Fibroblast of the aortic adventitia (primary cell): ENCODE measurements at places on chromosomes 7 and 10.

DNA sequence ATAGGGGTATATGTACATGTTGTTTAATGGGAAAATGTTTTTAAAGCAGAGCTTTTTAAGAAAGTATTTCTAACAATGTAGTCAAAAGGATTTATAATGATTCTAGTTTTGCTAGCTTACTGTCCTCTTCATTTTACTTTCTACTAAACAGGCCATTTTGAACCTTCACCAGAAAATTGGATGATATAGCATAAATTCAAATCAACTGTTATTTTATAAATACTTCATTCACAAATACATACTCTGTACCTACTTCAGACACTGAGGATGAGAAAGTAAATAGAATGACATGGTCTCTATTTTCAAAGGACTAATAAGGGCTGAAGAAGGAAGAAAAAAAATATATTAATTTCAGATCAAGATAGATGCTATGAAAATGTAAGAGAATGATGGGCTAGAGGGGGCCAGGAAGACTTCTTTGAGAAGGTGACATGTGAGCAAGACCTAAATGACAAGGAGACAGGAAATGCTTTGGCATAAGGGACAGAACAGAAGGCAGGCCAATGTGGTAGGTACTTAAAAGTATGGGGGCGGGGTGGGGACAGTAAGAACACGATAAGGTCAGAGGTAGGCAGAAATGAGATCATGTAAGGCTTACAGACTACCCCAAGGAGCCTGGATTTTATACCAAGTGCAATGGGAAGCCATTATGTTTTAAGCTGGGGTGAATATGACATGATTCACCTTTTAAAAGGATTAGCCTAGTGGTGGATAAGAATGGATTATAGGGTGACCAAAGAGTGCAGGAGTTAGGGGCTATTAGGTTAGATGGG is 5.2 kb downstream of the NAMPT start:
- no peak for DNase-seq

- DNase-seq, result peak; percentile 95
These were observed 35.8 kb downstream of the GPER1 start for GRCh38 chr7:1123715-1124114.

GRCh38 chr7:42674541-42674940 is 237.3 kb downstream of the C7orf25 start:
- no peak for DNase-seq

GRCh38 chr10:79454259-79454658 is 8.8 kb upstream of the ZCCHC24 start:
- peak; percentile 92 for DNase-seq

DNA sequence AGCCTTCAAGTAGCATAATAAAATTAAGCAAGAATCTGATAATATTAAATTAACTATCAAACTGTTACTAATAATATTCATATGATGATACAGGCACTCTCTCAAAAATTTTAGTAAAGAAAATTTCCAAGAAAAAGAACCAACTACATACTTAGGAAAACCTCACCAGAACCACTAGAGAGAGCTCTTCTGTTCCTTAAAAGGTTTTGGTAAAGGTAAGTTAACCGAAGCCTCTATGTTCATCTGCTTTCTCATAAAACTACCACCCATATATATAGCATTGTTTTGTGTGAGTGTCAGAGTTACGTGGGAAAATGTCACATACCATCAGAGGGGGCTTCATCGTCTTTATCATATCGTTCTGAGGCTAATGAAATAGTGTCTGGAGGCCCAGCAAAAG is 20.7 kb downstream of the SKAP2 start:
- peak; percentile 21 for DNase-seq

GRCh38 chr7:14807507-14807906 is 95.0 kb downstream of the DGKB start:
- no peak for DNase-seq

DNA sequence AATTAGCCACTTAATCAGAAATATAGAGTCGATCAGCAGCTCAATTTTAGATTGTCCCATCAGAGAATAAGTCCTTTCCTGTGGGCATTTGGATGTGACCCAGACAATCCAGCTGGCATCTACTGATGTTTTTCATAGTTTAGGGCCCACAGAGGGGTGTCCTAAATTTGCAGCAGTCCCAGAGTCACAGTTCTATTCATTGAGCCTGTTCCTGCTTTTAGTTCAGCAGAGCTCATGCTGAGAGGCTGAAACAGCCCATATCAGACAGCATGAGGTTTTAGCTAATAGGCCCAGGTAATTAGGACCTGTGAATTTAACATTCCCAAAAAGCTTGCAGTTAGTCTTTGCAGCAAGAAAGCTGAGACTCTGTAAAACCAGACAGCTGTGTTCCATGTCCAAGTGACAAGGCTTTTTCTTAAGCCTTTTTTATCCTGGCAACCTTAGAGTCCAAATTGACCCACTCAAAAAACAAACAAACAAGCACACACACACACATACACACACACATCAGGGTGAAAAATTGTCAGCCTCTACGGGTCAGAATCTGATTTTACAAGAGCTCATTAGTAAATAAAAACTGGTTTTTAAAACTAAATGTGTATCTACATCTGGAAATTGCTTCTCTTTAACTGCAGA is 33.7 kb downstream of the ANKIB1 start:
- no peak for DNase-seq

- DNase-seq, result peak; percentile 89
These were observed 95.5 kb downstream of the CUL2 start for GRCh38 chr10:34994565-34995142.

DNA sequence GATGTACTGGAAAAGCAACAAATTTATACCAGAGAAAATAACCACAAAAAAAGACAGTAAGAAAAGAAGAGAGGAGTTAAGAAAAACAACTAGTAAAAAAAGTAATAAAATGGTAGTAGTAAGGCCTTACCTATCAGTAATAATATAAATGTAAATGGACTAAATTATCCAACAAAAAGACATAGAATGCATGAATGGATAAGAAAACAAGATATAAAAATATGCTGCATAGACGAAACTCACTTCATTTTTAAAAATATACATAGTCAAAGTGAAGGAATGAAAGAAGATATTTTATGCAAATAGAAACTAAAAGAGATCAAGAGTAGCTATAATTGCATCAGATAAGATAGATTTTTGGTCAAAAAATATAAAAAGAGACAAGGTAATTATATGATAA is 739.1 kb downstream of the DNAJB9 start:
- DNase-seq, result no peak

- DNase-seq, result no peak
These were observed 7.6 kb downstream of the CUBN start for GRCh38 chr10:17122052-17122451.

DNA sequence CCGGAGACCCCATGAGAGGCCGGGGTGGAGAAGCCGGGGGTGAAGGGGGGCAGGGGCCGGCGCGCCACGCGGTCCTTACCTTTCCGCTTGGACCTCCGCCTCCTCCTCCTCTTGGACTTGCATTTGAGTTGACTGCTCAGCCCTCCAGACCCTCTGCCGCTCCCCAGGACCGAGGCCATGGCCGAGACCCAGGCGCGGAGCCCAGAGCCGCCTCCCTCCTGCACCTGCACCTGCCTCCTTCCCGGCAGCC is 428 bp downstream of the ADARB2 start:
- no peak for DNase-seq

DNA sequence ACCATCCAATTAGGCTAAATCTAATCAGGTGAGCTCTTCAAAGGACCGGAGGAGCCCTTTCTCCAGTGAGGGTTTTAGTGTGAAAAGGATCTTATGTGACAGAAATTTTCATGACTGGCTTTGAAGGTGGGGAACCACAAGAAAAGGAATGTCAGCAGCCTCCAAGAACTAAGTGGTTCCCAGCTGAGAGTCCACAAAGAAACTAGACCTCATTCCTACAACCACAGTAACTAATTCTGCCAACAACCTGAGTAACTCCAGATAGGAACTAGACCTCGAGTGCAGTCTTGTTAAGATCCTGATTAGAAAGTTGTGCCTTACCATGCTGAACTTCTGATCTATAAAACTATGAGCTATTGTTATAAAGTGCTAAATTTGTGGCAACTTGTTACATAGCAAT is 51.3 kb downstream of the PCLO start:
- no peak for DNase-seq

DNA sequence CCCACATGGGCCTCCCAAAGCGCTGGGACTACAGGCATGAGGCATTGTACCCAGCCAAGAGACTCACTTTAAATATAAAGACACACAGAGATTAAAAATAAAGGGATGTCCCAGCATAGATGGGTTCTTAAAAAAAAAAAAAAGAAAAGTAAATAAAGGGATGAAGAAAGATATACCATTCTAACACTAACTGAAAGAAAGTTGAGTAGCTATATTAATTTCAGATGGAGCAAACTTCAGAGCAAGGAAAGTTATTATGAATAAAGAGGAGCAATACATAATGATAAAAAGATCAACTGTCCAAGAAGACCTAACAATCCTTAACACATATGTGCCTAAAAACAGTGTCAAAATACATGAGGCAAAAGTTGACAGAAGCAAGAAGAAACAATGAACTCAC is 33.0 kb upstream of the SPOCK2 start:
- no peak for DNase-seq

DNA sequence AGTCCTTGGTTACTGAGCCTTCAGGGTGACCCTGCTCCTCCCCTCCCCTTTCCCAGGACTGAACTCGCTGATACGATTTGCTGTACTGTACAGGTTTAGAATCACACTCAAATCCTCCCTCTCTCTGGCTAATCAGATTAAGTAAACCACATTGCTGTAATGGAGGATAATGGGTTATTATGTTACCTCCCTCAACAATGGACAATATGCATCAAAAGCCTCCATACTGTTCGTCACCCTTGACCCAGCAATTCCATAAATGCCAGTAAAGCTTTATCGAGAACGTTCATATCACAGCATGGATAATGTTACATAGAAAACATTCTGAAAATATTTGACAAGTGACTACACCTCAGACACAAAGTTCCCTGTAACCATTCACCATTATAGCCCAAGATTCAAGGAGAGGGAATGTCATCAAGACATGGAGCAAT is 61.7 kb downstream of the FAM107B start:
- DNase-seq, result peak; percentile 30

GRCh38 chr10:50063100-50063499 is 4.7 kb upstream of the WASHC2A start:
- no peak for DNase-seq

DNA sequence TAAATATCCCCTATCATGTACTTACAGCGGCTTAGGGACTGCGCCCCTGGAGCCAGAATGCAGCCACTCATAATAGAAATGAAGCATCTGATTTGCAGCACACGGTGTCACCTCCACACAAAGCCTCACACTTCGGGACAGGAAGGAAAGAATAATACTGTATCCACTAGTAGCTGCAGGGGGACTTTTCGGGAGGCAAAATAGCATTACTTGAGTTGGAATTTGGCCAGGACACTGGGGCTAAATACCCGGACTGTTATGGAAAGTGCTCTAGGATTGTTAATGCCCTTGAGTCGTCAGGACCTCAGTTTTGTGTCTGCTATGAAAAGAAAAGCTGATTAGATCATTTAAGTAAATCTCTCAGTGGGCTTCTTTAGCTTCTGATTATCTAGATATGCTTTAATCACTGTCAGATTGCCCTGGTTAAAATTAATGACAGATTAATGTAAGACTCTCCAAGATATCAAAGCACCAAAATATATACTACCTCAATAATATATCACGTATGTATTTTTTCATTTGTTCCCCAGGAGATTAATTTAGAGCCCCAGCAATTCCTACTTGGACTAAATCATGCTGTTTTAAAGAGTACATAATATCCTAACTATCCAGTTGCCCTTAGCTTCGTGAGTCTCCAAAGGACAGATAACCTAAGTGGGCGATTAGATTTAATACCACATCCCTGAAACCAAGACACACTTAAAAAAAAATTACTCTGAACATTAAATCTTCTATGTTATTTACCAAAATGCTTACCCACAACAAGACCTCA is 173.0 kb upstream of the NEBL start:
- no peak for DNase-seq

DNA sequence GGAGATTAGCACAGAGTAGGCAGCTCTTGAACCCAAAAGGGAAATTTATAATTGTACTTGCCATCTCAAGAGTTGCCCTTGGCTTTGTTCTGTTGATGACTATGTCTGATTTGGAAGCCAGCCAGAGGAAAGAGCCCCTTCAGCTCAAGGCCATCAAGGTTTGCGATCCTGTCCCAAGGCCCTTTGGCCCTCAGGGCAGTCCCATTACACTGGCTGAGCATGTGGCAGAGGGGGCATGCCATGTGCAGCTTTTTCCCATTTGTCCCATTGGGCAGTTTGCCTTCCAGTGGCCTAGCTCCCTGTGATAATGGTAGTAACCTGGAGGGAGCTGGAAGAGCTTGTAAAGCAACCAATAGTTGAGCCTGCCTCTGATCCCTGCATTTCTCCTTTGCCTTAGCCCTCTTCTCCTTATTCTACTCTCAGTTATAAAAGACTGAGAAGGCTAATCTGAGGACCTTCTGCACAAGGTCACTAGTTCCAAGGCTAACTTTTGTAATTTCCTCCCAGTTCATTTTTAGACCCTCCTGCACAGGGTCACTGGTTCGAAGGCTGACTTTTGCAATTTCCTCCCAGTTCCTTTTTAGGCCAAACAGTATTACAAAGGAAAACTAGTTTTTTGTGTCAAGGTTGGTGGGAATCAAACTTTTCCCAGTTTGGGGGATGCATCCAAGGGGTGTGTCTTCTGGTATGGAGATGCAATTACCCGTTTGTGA is 31.0 kb upstream of the ARHGAP12 start:
- DNase-seq, result no peak

DNA sequence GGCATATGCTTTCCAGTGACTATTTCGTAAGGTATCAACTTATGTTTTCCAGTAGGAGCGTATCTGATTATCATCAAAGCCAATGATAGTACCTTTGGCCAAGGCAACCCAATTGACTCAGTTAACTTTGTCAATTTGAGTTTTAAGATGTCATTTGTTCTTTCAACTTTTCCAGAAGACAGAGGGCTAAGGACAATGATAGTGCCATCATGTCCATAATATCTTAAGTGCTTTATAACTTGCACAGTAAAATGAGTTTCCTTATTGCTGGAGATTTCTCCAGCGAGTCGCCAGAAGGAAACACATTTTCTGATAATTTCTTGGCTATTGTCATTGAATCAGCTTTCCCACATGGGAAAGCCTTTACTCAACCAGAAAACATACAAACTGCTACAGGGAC is 35.0 kb downstream of the ANTXRL start:
- DNase-seq, result no peak

GRCh38 chr10:74963549-74963948 is 137.1 kb downstream of the KAT6B start:
- DNase-seq, result no peak

GRCh38 chr7:69176841-69177240 is 421.4 kb upstream of the AUTS2 start:
- DNase-seq, result no peak

DNA sequence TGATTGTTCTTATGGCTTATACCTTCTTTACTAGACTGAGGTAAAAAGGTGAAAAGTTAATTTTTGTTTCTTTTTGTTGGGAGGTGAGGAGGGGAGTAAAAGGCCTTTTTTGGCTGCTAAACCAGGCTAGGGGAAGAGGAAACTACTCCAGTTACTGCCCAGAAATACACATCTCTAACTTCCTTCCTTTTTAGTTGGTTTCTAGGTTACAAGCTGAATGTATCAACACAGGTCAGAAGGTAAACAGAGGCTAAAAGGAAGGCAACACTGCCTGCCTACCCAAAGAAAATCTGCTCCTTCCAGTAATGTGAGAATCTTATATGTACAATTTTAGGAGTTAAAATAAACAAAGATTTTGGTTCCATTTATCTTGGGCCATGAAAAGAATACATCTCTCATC is 140.4 kb downstream of the NRBF2 start:
- DNase-seq, result no peak

- DNase-seq, result no peak
These were observed 71.8 kb downstream of the CDH23 start for GRCh38 chr10:71468363-71469094.
